ENCODE measurements at places on chromosomes 2 and 18.

GRCh38 chr2:144582651-144583380 lies 62.9 kb upstream of the ZEB2 start:
- no peak for DNase-seq

DNA sequence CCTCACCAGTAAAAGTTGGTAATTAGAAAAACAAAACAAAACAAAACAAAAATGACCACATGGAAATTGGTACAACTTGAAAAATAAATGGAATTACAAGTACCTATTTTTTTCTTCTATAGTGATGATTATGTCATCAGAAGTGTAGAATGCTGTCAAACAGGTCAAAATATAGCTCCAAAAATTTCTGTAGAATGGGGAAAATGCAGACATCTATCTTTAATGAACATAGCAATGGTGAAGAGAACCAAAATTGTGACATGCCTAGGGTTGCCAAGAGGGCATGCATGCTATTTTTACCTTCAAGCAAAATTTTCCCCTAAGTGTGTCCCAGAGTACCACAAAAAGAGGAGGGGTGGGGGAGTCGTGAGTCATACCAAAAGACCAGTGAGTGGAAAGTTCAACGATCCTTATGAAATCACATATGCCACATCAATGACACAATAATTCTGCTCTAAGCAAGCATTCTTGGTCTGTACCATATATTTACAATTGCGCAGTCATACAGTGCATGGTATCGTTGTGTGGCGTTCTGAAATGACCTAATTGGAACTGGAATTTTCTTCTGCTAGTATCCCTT lies 1436.4 kb downstream of the SUCLG1 start:
- no peak for DNase-seq

GRCh38 chr2:56313500-56313921 lies 129.7 kb downstream of the CCDC85A start:
- no peak for DNase-seq

DNA sequence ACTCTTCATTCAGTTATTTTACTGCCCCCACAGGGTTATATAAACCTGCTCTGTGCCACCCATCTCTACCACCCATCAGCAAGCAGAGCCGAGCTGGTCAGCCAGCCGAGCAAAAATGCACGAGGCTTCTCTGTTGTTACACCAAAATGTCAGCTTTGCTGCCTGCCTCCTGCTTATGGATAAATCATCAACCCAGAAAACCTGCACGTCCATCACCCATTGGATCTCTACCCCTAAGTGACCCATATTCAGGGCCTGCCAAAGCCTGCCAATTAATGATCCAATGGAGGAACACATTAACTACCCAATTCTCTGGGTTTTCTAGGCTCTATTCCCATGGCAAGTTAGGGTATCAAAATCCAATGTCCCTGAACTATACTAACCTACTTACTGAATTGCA lies 365.5 kb upstream of the ACVR2A start:
- DNase-seq = no peak

Measured in substantia nigra (tissue), 51 donors.